Activated T-cell treated with anti-CD3 and anti-CD28 coated beads, Interleukin-2, amount 50 U/mL, for 72 hours (primary cell): ENCODE measurements at places on chromosomes 12 and 14.

GRCh38 chr12:129103231-129103630 lies 250.0 kb downstream of the GLT1D1 start:
- no peak for DNase-seq
- H3K27ac ChIP-seq: no peak overlapping the region
- H3K36me3 ChIP-seq: peaks cover 2% of the 10 kb centered on the region
- no peaks in the 10 kb centered on the region for H3K27me3 ChIP-seq
- H3K4me1 ChIP-seq: no peaks in the 10 kb centered on the region
- H3K4me3 ChIP-seq: no peak overlapping the region

GRCh38 chr14:81523616-81524015 lies 10.0 kb downstream of the SEL1L start:
- H3K4me3 ChIP-seq: no peak overlapping the region
- H3K27ac ChIP-seq: peak overlapping the region; percentile 85
- H3K4me1 ChIP-seq: peaks cover 62% of the 10 kb centered on the region
- no peak for DNase-seq

DNA sequence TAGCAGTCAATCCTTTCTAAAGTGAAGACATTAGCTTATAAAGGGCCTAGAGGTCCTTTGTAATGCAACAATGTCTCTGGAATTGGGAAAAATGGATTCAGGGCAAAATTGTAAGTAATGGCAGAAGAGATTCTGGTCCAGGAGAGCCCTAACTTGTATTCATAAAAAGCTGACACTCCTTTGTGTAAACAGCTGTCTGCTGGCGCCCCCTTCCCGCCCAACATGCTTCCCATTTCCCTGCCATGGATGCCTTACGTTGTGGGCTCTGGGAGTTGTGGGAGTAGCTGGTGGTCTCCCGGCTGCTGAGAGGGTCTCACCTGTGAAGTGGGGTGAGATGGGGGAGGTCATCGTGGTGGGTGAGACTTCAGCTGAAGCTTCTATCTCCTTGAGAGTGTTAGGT lies 2.3 kb downstream of the ACRBP start:
- H3K4me3 ChIP-seq: no peak overlapping the region
- DNase-seq: no peak
- H3K27ac ChIP-seq: no peak overlapping the region
- peaks cover 16% of the 10 kb centered on the region for H3K4me1 ChIP-seq

DNA sequence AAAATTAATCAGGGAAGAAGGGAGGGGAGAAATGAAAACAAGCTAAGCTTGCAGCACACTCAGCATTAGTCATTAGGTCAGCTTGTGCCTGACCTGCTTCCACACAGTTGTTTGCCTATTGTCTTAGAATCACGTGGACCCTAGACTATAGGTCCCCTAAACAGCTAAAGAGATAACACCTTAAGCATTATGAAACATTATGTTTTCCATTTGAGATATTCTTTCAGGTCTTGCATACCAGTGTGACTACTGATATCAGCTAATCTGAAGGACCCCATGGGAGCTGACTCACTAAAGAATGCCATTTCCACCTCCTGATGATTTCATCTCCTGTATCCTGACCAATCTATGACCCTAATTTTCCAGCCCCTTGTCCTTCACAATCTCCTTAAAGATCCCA lies 154.1 kb upstream of the FUT8 start:
- DNase-seq: no peak
- peaks cover 30% of the 10 kb centered on the region for H3K4me1 ChIP-seq
- no peak overlapping the region for H3K4me3 ChIP-seq
- H3K27ac ChIP-seq: no peak overlapping the region
- H3K27me3 ChIP-seq: no peaks in the 10 kb centered on the region

DNA sequence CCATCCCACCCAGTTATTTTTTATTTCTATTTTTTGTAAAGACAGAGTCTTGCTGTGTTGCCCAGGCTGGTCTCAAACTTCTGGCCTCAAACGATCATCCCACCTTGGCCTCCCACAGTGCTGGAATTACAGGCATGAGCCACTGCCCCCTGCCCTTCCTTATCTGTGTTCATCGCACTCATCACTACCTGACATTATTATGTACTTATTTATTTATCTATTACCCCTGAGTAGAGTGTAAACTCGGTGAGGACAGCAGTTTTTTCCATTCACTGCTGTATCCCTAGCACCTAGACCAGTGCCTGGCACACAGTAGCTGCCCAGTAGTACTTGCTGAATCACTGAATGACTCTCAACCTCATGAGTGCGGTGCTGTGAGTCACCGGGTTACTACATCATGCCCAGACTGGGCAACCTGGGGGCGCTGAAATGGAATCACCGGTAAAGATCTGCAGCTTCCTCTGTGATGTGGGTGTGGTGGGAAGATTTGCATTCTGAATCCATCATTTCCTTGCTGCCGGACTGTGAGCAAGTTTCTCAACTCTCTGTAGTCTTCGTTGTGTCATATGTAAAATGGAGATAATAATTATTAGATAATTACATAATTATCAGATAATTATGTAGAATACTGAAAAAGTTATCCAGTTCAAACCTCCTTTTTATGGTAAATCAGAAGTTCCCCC lies 81.9 kb upstream of the USP44 start:
- no peak overlapping the region for H3K4me3 ChIP-seq
- H3K4me1 ChIP-seq: no peaks in the 10 kb centered on the region
- no peaks in the 10 kb centered on the region for H3K36me3 ChIP-seq
- H3K27ac ChIP-seq: no peak overlapping the region
- no peaks in the 10 kb centered on the region for H3K27me3 ChIP-seq
- peak; percentile 10 for DNase-seq

- peak; percentile 69 for DNase-seq
- H3K4me3 ChIP-seq: no peak overlapping the region
- H3K27me3 ChIP-seq: no peaks in the 10 kb centered on the region
- no peaks in the 10 kb centered on the region for H3K4me1 ChIP-seq
Observed at GRCh38 chr14:90518941-90519256, 122.1 kb downstream of the CALM1 start.

GRCh38 chr12:64797156-64797555 lies 27.3 kb upstream of the TBC1D30 start:
- H3K4me3 ChIP-seq: no peak overlapping the region
- peaks cover 15% of the 10 kb centered on the region for H3K27me3 ChIP-seq
- no peaks in the 10 kb centered on the region for H3K36me3 ChIP-seq
- DNase-seq: no peak
- H3K27ac ChIP-seq: no peak overlapping the region

- no peaks in the 10 kb centered on the region for H3K27me3 ChIP-seq
- H3K36me3 ChIP-seq: peaks cover 1% of the 10 kb centered on the region
- H3K27ac ChIP-seq: no peak overlapping the region
- DNase-seq: no peak
- H3K4me1 ChIP-seq: peaks cover 6% of the 10 kb centered on the region
Observed at GRCh38 chr14:104786091-104786586, 9.4 kb downstream of the AKT1 start.
